ENCODE measurements at places on chromosomes 5 and 9.
A peak's percentile ranks its signal among the peaks of the same experiment; 100 is the strongest.

DNA sequence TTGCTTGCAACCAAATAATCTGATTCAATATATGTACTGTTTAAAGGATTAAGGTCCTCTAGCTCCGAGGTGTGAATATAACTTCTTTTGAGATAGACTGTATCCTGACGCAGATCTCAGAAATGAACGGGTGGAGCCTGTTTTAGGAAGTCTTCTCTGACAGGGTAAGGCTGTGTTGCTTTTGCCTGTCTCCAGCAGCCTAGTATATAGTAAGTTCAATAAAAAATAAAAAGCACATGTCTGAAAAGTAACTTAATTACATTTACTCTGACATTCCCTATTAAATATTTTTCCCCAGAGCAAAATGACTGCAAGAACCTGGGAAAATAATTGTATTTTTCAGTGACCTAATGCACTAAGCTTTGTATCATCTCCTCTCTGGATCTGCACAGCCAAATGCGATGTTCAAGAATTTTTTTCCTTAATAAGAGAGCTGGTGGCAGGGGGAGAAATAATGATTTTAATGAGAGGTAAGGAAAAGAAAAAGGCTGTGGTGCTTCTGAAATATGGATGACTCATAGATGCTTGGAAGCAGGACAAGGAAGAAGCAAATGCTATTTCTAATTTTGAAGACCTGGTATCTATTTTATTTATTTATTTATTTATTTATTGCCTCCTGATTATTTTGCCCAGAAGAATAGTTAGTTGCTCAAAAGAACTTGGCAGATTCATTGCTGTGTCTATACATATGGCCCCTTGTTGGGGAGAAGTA is 7.3 kb downstream of the PPP3R2 start:
- no peak for DNase-seq

DNA sequence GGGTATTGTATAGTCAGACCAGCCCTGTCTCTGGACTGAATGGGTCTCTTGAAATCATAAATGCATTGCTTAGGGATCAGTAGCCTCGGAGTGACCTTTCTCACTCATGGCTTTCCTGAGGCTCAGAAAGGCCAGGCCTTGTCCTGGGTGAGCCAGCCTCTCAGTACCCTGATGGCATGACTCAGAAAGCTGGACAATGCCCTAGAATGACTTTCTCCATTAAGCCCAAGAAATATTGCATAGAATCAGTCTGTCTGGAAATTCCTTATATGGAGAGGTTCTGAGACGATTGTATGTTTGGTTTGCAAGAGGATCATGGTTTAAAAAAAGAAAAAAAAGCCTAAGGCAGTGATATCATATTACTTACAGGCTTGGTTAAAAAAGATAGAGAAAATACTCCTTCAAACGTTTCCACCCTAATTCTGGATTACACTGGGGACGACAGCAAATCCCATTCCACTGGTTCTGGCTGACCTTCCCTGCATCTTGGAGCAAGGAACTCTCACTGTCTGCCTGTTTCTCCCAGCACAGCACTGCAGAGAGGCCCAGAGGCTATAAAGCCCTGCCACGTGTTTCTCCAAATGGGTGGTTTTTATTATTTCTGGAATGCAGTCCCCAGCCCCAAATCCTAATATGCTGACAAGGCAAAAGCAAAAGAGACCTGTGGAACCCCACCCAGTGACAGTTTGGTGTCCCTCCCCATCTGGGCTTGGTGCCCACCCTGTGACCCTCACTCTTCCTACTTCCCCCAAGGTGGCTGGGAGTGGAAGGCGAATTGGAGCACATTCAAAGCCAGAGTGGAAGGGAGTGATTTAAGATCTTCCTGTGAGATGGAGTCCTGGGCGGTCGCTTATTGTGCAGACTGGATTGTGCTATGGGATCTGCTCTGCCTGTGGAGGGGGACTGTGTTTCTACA is 34.4 kb downstream of the MAP1B start:
- peak; percentile 62 for DNase-seq

GRCh38 chr9:38765101-38765500 is 45.2 kb upstream of the FAM240B start:
- no peak for DNase-seq

- no peak for DNase-seq
Measured at GRCh38 chr5:56631719-56632118, 183.6 kb upstream of the MAP3K1 start.

DNA sequence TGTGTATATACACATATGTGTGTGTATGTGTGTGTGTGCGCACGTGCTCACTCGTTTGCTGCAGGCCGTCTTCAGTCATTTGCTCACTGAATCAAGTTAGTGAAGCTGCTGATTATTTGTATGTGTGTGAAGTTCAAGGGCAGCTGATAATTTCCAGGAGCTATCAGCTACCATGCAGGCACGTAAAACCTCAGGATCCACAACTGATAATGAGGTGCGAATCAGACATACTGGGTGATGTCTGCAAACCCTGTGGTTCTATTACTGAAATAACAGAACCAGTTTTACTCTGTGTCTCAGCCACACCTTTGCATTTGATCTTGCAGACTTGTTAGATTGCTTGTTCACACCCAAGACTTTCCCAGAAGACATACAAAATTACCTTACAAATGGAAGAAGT is 257.6 kb downstream of the TAF11L14 start:
- DNase-seq, result no peak

GRCh38 chr5:133741818-133742355 is 129.5 kb upstream of the FSTL4 start:
- DNase-seq, result no peak

- DNase-seq, result no peak
Measured at GRCh38 chr5:88033191-88033590, 235.5 kb downstream of the TMEM161B start.

- no peak for DNase-seq
Measured at GRCh38 chr5:72159501-72159911, 52.2 kb downstream of the MAP1B start.

DNA sequence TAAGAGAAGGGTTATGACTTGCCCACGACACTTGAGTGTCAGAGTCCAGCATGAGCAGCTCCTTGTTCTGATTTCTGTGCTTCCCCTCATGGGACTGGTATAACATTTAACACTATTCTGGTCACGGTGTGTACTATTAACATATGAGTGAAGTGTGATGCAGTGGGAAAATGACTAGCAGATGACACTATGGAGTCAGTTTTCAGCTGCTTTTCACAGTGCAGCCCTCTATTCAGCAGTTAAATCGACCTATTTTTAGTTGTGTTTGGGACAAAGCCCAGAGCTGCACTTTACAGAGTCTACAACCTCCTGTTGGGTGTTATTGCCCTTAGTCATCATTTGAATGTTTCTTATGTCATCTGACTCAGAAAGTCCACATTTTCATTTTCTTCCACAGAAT is 59.1 kb downstream of the CHSY3 start:
- DNase-seq, result peak; percentile 35

GRCh38 chr5:88895681-88896501 is 12.9 kb upstream of the MEF2C start:
- no peak for DNase-seq

DNA sequence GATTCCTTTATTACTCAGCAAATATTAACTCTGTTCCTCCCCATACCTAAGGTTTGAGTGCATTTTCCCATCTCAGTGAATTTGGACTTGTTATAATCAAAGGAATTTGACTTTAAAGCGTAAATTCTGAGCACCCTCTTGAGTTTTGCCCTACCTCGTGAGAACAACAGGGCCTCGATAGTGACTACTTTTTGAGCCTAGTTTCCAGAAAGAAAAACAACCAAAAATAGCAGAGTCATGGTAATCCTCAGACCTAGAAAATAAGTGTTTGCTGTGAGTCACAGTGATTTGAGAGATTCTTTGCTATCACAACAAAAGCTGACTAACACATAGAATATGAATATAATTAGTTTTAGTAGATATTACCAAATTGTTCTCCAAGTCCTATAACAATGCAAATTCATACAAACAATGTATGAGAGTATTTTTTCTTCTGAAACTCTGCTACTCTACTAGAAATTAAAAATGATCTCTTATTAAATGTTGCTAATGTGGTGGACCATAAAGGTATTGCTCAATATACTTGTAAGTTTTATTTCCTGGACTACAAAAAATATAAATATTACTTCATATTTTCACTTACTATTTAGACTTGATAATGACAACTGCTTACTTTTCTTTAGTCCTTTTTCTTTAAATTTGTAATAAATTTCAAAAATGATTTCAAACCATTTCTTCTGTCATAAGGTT is 759.7 kb downstream of the BRINP1 start:
- peak; percentile 43 for DNase-seq

All from HS-27A (cell line).